ENCODE measurements at places on chromosomes 12 and 14. TPM values are rescaled to one million over a fixed set of nuclear protein-coding genes. Genes with fewer than 3 reads are reported as not detected.

- no peak overlapping the region for H3K27ac ChIP-seq
- H3K4me1 ChIP-seq = no peaks in the 10 kb centered on the region
- no peaks in the 10 kb centered on the region for H3K27me3 ChIP-seq
- H3K36me3 ChIP-seq = no peaks in the 10 kb centered on the region
- no peak for DNase-seq
- no peak overlapping the region for H3K4me3 ChIP-seq
These were observed 12.2 kb upstream of the NID2 start for GRCh38 chr14:52080808-52081755.

The KRT6B gene
- total RNA-seq = not detected

GRCh38 chr12:132620113-132620898 lies 1.7 kb downstream of the P2RX2 start:
- DNase-seq = no peak
- no peak overlapping the region for H3K4me3 ChIP-seq
- no peak overlapping the region for H3K27ac ChIP-seq
- peaks cover 47% of the 10 kb centered on the region for H3K27me3 ChIP-seq
- H3K4me1 ChIP-seq = peaks cover 6% of the 10 kb centered on the region

DNA sequence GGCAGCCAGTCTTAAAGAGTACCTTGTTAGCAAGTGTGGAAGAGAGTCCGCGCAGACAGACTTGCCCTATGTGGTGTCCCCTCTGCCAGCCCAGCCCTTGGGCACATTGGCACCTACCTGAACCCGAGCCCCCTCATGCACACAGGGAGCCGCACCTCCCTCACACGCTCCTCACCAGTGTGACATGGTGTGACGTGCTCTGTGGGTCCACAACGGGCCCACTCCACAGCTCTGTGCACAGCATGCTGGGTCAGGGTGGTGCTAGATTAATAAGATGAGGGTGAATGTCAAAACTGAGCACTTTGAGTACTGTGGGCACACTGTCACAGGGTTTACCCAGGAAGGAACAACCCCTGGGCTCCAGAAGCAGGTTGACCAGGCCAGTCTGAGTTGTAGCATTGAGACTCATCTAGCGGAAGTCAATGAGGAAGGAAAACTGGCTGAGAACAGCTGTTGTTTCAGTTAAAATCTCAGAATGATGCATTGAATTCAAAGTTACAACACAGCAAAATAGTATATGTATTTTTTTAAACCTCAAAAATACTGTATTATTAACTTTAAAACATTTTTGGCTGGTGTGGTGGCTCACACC lies 53.4 kb upstream of the AMN start:
- H3K4me1 ChIP-seq = no peaks in the 10 kb centered on the region
- H3K36me3 ChIP-seq = no peaks in the 10 kb centered on the region
- H3K27me3 ChIP-seq = no peaks in the 10 kb centered on the region

GRCh38 chr12:5745251-5745888 lies 199.7 kb downstream of the ANO2 start:
- peak; percentile 92 for DNase-seq
- H3K4me3 ChIP-seq = no peak overlapping the region
- no peaks in the 10 kb centered on the region for H3K36me3 ChIP-seq
- no peaks in the 10 kb centered on the region for H3K27me3 ChIP-seq
- no peak overlapping the region for H3K27ac ChIP-seq
- no peaks in the 10 kb centered on the region for H3K4me1 ChIP-seq

DNA sequence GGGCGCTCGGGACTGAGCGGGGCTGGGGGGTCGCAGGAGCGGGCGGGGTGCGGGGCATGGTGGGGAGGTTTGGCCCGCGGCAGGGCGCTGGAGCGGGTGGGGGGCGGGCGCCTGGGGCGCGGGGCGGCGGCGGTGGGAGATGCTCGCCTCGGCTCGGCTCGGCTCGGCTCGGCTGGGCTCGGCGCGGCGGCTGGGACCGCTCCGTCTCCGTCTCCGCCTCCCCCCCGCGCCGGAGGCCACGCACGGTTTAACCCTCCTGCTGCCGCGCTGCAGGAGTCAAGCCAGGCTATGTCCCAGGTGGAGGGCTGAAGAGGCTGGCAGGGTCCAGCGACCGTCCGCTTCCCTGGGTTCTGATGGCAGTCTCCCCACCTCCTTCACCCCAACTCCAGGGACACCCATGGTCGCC lies at the start of gene PIANP:
Gene PIANP, minus strand, starts transcription at position 170 of the 406 bp plus-strand sequence. CDS start 2,754 bp downstream, outside the sequence.
- peak; percentile 58 for DNase-seq
- peak within 1 kb of the TSS; percentile 90 for H3K4me3 ChIP-seq
- H3K27me3 ChIP-seq = peaks cover 28% of the 10 kb centered on the region
- no peak within 1 kb of the TSS for H3K27ac ChIP-seq
- peaks cover 15% of the 10 kb centered on the region for H3K4me1 ChIP-seq

The PYGL gene
- total RNA-seq = 93.8 TPM

The TRPV4 gene
- 1.0 TPM for total RNA-seq

DNA sequence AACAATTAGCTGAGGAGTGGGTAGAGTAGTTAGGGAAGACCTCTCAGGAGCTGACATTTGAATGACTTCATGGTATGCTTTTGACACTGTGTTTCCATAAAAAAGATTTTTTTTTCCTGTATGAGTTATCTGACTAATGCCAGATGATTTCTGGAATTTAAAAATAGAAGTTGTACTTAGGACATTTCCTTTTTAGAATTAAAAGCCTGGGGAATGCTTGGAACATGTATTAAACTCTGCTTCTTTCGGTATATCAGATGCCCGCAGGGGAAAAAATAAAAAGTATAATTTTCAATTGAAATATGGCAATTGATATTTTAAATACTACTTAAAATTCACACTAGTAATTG lies 41.1 kb downstream of the BRMS1L start:
- H3K36me3 ChIP-seq = no peaks in the 10 kb centered on the region
- no peaks in the 10 kb centered on the region for H3K27me3 ChIP-seq
- no peaks in the 10 kb centered on the region for H3K4me1 ChIP-seq
- DNase-seq = no peak
- H3K4me3 ChIP-seq = no peak overlapping the region

- DNase-seq = no peak
- no peaks in the 10 kb centered on the region for H3K36me3 ChIP-seq
- H3K4me1 ChIP-seq = peaks cover 20% of the 10 kb centered on the region
- no peak overlapping the region for H3K27ac ChIP-seq
These were observed 75.7 kb upstream of the PPP4R3A start for GRCh38 chr14:91585856-91586255.

GRCh38 chr12:64193931-64194330 lies 28.2 kb downstream of the KICS2 start:
- no peaks in the 10 kb centered on the region for H3K27me3 ChIP-seq
- H3K4me3 ChIP-seq = no peak overlapping the region
- no peak for DNase-seq
- H3K27ac ChIP-seq = no peak overlapping the region
- H3K4me1 ChIP-seq = no peaks in the 10 kb centered on the region

- no peak overlapping the region for H3K27ac ChIP-seq
- no peaks in the 10 kb centered on the region for H3K27me3 ChIP-seq
- no peaks in the 10 kb centered on the region for H3K36me3 ChIP-seq
These were observed 414.0 kb downstream of the SOX5 start for GRCh38 chr12:23535441-23535840.

DNA sequence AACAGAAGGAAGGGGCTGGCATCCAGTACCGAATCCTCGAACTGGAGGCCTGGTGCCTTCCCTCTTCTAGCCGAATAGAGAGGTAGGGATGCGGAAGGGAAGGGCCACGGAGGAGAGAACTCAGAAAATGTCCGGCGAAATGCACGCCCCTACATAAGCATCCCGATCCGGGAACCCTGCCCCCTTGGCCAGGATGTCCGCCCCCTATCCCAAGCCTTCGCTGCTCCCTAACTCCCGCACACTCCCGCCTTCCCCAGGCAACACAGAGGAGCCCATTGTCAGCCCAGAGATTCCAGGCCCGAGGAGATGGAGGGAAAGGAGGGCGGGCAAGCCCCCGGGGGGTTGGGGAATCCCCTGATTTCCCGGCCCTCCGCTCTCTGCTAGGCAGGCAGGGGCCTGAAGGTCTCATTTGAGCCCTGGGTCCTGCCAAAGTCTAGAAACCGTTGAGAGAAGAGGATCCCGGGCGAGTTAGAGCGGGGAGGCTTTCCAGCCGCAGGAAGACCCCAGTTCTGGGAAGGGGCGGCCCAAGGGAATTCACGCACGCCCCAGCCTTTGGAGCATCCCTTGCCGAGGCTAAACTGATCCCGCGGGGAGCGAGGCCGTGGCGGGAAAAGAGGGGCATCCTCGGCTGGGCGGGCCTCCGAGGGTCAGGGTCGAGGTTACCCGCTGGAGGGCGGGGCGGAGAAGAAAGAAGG lies 569 bp upstream of the ARHGEF40 start:
- H3K4me1 ChIP-seq = peaks cover 13% of the 10 kb centered on the region
- DNase-seq = peak; percentile 91
- H3K27ac ChIP-seq = no peak overlapping the region
- H3K27me3 ChIP-seq = peaks cover 27% of the 10 kb centered on the region

DNA sequence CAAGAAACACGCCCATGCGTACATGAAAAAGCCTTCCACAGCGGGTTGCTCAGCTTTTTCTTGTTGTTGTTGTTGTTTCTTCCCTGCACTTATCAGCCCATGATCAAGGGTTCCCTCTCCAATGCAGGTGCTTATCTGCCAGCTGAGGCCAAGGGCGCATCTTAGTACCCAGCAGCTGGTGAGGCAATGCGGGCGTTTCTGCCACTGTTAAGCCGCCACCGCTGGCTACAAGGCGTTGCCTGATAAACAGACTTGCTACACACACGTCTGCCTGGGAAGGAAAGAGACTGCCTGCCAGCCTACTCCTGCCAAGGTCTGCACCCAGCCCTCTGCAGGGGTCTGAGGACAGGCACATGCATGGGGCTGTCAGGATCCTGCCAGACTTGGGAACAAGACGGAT lies 345.9 kb downstream of the BCL11B start:
- no peak overlapping the region for H3K27ac ChIP-seq
- DNase-seq = no peak
- H3K4me1 ChIP-seq = no peaks in the 10 kb centered on the region
- H3K4me3 ChIP-seq = no peak overlapping the region
- no peaks in the 10 kb centered on the region for H3K27me3 ChIP-seq

GRCh38 chr14:20343862-20344220 lies 406 bp downstream of the PARP2 start:
- peaks cover 29% of the 10 kb centered on the region for H3K36me3 ChIP-seq
- H3K4me3 ChIP-seq = peak overlapping the region; percentile 85
- H3K27ac ChIP-seq = peak overlapping the region; percentile 58
- H3K4me1 ChIP-seq = peaks cover 6% of the 10 kb centered on the region
